ENCODE measurements at places on chromosomes 2 and 18.

- DNase-seq, result no peak
Measured at GRCh38 chr18:13548966-13549879, 177.1 kb downstream of the FAM210A start.

- no peak for DNase-seq
Measured at GRCh38 chr2:11417946-11418585, 47.9 kb downstream of the E2F6 start.

GRCh38 chr2:73034661-73035375 is 36.7 kb downstream of the SFXN5 start:
- DNase-seq, result no peak

DNA sequence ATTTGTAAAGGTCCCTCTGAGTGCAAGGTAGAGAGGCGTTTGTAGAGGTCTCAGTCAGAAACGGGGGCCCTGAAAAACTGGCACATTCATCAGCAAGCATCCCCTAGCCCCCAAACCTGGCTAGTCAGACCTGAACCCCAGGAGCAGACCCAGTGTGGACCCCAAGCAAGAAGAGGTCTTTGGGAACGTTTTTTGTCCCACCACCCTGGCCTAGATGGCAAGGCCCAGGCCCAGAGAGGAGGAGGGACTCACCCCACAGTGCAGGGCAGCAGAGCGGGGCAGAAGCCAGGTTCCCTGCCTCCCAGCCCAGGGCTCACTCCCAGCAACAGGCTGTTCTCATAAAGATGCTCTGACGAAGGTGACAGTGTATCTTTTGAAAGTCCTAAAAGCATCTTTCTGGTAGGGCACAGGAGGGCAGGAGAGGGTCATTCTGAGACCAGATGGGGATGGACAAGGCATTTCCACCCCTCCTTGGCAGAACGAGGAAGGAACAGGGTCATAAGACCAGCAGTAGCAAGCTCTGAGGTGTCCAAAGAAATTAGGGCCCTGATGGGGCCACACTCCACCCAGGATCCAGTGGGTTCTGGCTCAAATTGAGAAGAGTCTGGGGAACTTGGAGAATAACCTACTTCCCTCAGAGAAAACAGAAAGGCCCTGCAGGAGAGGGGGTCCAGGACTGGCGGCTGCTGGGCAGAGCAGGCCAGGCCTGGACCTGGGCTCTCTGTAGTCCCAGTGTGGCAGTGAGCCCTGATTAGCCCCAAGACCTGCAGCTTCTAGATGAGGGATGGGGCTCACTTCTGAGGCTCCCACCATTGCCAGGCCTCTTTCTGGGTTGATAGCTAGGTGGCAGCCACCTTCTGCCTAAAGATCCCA is 18.2 kb downstream of the ADRA2B start:
- no peak for DNase-seq

DNA sequence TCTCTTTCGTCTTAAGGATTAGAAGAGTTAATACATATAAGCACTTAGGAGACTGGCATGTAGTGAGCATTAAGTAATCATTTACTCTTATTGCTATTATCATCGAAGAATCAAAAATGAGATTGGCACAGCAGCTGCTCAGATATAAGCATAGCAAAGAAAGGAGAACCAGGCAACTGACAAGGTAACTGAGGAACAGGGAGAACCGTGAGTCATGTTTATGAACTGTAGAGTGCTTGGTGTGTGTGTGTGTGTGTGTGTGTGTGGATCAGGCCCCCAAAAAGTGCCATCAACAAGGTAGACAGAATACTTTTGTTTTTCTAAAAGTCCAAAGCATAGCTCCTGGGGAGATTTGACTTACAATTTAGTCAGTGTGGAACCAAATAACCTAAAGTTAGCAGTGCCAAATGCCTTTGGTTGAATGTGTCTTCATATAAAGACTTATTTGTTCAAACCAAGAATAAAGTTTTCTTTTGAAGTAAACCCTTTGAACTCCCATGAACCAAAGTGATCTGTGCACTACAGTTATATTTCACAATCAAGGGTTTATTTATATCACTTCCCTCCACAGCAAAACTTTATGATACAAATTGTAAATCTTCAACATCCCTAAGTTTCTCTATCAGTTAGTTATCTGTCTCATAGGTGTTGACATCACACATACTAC is 660.6 kb downstream of the NYAP2 start:
- DNase-seq, result no peak

DNA sequence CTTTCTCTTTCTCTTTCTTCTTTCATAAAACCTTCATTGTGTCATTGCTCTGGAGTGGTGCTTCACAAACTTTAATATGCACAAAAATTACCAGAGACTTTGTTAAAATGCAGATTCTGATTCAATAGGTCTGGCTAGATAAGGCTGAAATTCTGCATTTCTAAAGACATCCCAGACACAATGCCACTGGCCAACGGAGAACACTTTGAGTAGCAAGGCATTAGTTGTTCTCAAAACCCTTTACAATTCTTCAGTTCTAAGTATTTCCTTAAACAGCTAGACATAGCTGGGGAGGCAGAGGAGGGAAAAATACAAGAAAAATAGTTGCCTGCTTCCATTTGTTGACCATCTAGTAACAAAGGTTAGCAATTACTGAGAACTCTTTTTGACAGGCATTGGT is 101.8 kb upstream of the PIK3C3 start:
- DNase-seq, result no peak

DNA sequence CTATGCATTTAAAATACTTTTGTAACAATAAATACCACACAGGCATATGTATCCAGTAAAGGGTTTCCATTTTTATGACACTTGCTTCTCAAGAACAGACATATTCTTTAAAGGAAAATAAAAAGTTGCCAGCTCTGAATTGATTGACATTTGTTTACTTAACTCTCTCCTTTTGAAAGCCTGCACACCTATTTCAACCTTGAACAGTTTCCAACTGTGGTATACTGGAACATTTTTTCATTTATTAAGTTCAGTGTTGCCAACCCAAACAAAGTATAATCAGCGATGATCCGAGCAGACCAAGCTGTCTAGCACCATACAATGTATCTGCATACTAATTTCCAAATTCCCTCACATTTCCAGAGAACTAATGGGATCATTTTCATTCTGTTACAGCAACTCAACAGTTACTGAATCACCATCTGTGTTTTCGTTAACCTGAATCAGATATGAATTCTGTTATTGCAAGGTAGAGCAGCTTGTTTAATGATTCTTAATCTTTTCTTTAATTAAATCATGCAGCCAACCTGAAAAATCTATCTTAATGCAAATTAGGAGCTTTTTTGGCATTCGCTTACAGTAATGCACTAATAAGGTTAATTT is 725.5 kb upstream of the ZEB2 start:
- no peak for DNase-seq

- DNase-seq, result no peak
Measured at GRCh38 chr2:125559186-125559585, 1096.8 kb upstream of the GYPC start.

DNA sequence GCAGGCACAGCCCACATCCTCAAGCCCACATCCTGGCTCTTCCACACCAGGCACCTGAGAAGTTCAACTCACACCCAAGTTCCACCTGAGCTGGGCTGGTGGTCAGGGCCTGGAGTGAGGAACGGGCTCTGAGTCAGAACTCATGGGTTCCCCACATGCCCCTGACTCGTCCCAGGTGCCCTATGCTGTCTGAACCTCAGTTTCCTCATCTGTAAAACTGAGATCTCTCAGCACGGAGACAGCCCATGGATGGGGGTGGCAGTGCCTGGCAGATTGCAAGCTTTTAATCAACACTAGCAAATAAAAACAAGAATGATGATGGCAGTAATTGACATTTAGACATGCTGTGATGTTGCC is 307.8 kb downstream of the NDUFA10 start:
- no peak for DNase-seq

DNA sequence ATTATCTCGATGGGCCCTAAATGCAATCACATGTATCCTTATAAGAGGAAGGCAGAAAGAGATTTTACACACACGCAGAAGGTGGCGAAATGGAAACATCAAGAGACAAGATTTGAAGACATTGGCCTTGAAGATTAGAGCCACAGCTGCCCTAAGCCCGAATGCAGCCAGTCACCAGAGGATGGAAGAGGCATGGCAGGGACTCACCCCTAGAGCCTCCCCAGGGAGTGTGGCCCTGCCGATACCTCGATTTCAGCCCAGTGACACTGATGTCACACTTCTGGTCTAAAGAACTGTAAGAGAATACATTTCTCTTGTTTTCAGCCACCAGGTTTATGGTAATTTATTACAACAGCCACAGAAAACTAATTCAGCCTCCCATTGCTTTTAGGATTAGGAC is 17.4 kb downstream of the TTC39C start:
- DNase-seq, result no peak

GRCh38 chr2:158072361-158072760 is 29.3 kb upstream of the UPP2 start:
- no peak for DNase-seq

GRCh38 chr2:107808959-107809358 is 17.7 kb upstream of the RGPD4 start:
- DNase-seq, result no peak

DNA sequence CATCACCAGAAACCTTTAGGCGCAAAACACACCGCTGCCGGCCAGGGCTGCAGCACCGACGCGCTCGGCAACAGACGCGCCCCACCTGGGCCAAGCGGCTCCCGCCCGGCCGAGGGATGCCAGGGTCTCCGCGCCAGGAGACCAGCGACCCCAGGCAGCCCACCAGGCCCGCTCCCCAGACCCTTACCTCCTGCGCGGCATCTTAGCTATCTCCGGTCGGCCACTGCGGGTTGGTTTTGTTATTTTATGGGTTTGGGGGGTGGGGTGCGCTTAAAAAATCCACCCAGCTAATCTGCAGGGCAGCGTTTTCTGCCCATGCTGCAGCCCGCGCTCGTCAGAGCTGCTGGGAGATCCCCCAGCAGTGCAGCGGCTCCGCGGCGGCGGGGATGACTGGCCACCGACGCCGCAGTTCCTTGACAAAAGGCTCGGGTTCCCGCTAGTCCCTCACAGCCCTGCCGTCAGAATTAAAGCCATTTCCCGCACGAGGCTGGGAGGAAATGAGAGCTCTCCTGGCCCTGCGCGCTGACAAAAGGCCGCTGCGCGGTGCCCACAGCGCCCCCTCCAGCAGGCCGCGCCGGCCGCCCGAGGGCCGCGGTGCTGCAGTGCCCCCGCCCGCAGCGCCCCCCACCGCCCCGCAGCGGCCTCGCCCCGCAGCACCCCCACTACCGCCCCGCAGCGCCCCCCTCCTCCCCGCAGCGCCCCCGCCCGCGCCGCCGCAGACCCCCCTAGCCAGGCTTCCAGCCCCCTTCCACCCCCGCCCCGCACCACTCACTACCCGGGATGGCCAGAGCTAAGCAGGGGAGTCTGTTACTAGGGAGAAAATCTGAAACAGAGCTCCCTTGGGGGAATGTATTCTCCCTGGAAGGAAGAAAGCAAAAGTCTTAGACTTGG is at the start of gene ADD2:
ADD2 (minus strand) TSS at position 502 of the 891 bp plus-strand sequence. CDS start 61,792 bp downstream, outside the sequence.
- DNase-seq, result peak; percentile 26

- DNase-seq, result no peak
Measured at GRCh38 chr2:22737144-22737543, 647.8 kb upstream of the KLHL29 start.

GRCh38 chr2:30414961-30415360 is 32.1 kb upstream of the LCLAT1 start:
- DNase-seq, result no peak

- no peak for DNase-seq
Measured at GRCh38 chr18:56563568-56563967, 74.8 kb downstream of the TXNL1 start.
